Globus pallidus (tissue), 1 donor: ENCODE measurements at places on chromosomes 3 and 15.

DNA sequence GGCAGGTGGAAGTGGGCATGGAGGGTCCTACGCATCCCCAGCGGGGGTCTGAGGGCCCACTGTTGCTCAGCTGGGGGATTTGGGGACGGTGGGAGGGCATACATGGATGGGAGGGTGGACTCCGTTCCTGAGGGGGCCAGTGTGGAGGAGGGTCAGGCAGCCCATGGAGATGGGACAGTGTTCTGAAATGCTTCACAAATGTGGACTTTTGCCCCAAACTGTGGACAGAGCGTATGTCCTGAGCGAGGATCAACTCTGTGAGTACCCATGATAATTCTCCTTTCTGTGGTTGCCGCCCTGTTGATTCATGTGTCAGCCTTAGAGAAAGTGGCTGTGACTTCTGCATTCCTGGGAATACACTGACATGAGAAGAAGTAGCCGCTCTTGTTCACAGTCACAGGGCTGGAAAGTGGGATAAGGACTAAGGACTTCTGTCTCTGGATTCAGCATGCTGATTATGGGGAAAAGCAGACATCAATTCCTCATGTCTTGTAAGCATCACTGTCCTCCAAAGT lies 33.4 kb downstream of the SMAD3 start:
- no peak for DNase-seq

DNA sequence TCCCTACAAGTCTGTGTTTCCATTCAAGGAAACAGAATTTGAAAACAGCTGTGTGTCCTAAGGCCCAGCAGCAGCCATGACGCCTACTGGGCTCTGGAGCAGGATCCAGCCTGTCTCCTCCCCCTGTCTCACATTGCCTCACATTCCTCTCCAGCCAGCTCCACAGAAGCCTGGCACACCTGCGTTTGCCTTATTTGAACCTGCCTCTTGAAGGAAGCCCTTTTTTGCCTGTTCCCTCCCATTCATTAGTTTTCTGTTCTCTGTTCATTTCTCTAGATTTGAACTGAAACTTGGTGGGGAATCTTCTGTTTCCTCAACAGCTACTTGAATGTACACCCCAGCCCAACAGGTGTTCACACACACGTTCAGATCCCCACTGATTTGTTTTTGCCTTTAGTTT lies 890.5 kb downstream of the TUSC7 start:
- DNase-seq = no peak

- peak; percentile 5 for DNase-seq
Measured at GRCh38 chr3:175386630-175387029, 527.5 kb downstream of the NAALADL2 start.

DNA sequence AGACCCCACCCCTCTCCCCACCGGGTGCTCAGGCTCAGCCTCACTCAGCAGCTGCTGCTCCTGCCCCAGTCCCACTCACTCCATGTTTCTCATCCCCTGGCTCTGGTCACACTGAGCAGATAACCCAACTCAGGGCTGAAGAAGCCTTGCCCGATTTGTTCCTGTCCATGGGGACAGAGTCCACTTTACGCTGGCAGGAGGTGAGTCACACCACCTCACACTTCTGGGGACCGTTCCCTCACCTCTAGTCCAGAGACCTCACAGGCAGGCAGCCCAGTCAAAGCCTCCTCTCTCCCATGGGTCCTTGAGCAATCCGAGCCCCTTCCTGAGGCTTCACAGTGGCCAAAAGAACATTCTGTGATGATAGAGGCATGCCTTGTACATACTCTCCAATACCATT lies 1.4 kb downstream of the CIDEC start:
- DNase-seq = no peak

DNA sequence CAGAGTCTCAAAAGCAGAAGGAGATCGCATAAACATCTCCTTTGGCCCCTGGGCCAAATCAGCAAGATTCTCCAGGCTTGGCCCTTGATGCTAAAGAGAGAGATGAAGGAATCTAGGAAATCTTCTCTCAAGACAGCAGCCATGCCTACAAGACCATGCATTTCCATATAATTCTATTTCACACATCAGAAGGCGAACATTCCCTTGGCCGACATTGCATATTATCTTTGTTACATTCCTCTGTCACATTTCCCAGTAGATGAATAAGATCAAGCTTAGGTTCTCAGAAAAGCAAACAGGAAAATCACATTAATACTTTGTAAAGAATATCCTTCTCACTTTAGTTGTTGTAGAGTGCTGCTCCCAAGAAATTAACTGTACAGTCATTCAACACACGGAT lies 21.3 kb downstream of the GASK1A start:
- DNase-seq = no peak

GRCh38 chr3:143450632-143451031 lies 331.1 kb downstream of the CHST2 start:
- no peak for DNase-seq

GRCh38 chr3:53187430-53187829 lies 26.4 kb downstream of the PRKCD start:
- no peak for DNase-seq
